M059J (cell line): ENCODE measurements at places on chromosomes 16 and 17. TPM values are rescaled to one million over a fixed set of nuclear protein-coding genes. Genes with fewer than 3 reads are reported as not detected.

The C17orf100 gene
- total RNA-seq, result 0.62 and 1.6 TPM in 2 replicates

DNA sequence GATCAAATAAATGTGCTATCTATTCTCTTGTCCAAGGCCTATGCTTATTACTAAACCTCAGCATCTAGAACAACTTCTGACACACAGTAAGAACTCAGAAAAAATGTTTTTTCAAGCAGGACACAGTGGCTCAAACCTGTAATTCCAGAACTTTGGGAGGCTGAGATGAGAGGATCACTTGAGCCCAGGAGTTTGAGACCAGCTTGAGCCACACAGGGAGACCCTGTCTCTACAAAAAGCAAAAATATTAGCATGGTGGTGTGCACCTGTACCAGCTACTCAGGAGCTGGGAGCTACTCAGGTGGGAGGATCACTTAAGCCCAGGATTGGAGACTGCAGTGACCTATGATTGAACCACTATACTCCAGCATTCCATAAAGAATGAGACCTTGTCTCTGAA is 32.5 kb downstream of the USP32 start:
- no peak for DNase-seq

GRCh38 chr17:51188271-51188833 is 22.1 kb downstream of the NME2 start:
- no peak for DNase-seq

DNA sequence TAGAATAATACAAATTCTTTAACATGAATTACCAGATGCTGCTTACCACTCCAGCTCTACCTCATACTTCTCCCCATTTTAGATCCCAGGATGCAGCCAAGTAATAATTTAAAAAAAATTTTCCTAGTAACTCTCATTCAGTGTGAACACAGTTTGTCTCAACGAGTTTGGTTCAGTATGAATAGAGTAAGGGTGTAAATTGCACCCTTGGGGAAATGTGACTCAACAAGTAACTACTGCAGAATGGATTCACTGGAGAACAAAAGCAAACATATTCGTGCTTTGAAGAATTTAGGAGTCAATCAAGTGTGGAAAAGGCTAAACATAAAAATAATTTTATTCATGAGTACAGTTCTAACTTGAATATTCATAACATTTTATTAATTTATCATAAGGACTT is 23.0 kb downstream of the KCNJ16 start:
- no peak for DNase-seq

The PIK3R6 gene
- not detected in 2 replicates for total RNA-seq

GRCh38 chr16:27228621-27229501 is 25.5 kb downstream of the KDM8 start:
- no peak for DNase-seq

- DNase-seq, result no peak
Measured at GRCh38 chr16:1650131-1650530, 27.9 kb upstream of the JPT2 start.

GRCh38 chr17:73835605-73836004 is 191.4 kb upstream of the SDK2 start:
- DNase-seq, result no peak

- no peak for DNase-seq
Measured at GRCh38 chr17:5000237-5000639, 2.5 kb downstream of the KIF1C start.

- no peak for DNase-seq
Measured at GRCh38 chr16:35862242-35862641, 2402.8 kb downstream of the TP53TG3F start.

- DNase-seq, result no peak
Measured at GRCh38 chr17:46732754-46733398, 85.6 kb downstream of the WNT3 start.

GRCh38 chr16:68384288-68385161 is 63.8 kb downstream of the SMPD3 start:
- no peak for DNase-seq

DNA sequence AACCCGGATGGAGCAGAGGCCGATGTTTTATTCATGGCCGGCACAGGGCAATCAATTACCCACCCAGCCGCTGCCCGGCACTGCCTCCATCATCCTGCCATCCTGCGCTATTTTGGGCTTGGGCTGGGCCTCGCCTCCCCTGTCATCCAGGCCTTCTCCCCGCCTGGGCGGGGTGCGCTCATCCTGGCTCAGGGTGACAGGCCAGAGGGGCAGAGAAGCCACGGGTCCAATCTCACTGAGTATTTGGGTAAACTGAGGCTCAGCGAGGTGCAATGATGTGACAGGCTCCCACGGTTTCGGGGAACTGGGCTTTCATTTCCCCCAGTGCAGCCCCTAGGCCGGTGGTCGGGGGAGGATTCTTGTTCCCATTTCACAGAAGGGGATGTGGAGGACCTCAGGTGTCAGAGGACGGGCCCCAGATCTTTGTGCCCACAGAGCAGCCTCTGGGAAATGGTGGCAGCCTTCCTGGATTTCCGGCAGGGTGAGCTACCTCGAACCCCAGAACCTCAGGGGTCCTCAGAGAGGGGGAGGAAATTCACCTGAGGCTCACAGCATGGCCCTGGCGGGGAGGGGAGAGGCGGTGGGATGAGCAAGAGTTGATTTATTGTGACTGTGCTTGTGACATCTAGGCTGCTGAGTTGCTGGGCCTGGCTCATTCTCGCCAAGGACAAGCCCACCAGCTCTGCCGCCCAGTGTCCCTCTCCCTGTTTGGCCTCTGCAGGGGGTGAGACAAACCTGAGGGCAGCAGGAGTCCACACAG is 23.8 kb upstream of the KCNJ12 start:
- DNase-seq, result no peak

The RFNG gene
- total RNA-seq, result 8.4 and 18.6 TPM in 2 replicates

The TBC1D3C gene
- total RNA-seq, result 1.1 and 1.7 TPM in 2 replicates

- DNase-seq, result no peak
Measured at GRCh38 chr17:3911271-3912053, 4.8 kb downstream of the P2RX1 start.

The HCRT gene
- not detected in 2 replicates for total RNA-seq

DNA sequence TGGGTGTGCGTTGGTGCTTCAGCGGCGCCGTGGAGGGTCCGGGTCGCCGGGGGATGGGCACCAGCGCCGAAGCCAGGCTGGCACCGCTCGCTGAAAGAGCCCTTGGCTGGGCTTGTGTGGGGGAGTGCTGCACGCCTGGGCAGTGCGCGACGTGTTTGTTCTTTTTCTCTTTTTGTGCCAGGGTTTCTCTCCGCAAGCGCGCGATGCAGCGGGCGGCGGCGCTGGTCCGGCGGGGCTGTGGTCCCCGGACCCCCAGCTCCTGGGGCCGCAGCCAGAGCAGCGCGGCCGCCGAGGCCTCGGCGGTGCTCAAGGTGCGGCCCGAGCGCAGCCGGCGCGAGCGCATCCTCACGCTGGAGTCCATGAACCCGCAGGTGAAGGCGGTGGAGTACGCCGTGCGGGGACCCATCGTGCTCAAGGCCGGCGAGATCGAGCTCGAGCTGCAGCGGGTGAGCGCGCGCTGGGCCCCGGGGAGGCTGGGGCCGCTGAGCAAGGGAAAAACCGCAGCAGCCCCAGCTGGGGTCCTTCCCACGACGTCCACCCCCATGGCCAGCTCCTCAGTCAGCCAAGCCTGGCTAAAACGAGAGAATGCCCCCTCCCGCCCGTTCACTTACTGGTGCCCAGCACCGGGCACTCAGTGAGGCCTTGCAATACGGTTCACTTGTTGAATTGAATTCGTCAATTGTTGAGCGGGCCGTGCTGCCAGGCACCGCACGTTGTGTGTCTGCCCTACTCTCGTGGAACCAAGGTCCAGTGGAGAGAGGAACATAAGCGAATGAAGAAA is 541 bp downstream of the GPT2 start:
- DNase-seq, result peak; percentile 18

- DNase-seq, result no peak
Measured at GRCh38 chr17:1322014-1322428, 42.6 kb downstream of the TRARG1 start.

The PRSS8 gene
- 0.20 TPM in 1 of 2 replicates, not detected in the other for total RNA-seq

- DNase-seq, result peak; percentile 86
Measured at GRCh38 chr17:51372345-51373004, 112.1 kb downstream of the UTP18 start.

DNA sequence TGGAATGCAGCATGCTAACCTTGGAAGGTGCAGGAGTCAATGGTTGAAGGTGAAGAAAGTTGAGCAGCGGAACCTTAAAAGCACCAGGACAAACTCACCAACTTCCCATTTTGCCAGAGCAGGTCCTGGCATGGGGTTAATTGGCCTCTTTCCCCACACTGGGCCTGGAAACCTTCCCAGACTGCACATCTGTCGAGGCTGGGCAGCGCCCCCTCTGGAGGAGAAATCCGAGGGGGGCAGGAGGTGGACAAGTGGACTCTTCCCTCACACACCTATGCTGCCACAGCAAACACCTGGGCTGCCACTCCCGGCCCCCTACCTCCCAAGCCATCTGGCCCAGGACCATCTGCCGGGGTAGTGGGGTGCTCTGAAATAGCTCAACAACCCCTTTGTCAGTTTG is 232.4 kb downstream of the CBLN1 start:
- peak; percentile 15 for DNase-seq

DNA sequence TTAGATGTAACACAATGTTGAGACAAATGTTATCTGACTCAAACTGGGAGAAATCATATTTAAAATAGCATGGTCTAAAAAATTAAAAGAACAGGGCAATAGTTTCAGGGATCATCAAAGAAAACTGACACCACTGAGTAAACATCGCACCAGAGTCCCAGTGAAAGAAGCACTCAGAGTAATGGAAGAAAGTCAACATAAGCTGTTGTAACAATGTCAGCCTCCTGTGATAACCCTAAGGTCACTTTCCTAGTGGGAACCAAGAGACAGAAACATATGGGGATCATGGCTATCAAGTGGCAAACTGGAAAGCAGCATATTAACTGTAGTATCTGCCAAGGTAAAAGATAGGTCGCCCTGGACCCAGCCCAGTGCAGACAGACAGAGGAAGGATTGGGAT is 160.8 kb downstream of the CA10 start:
- no peak for DNase-seq

GRCh38 chr16:87877942-87878507 is 8.7 kb upstream of the SLC7A5 start:
- DNase-seq, result no peak

The KRT32 gene
- total RNA-seq, result 0.05 TPM in 1 of 2 replicates, not detected in the other

DNA sequence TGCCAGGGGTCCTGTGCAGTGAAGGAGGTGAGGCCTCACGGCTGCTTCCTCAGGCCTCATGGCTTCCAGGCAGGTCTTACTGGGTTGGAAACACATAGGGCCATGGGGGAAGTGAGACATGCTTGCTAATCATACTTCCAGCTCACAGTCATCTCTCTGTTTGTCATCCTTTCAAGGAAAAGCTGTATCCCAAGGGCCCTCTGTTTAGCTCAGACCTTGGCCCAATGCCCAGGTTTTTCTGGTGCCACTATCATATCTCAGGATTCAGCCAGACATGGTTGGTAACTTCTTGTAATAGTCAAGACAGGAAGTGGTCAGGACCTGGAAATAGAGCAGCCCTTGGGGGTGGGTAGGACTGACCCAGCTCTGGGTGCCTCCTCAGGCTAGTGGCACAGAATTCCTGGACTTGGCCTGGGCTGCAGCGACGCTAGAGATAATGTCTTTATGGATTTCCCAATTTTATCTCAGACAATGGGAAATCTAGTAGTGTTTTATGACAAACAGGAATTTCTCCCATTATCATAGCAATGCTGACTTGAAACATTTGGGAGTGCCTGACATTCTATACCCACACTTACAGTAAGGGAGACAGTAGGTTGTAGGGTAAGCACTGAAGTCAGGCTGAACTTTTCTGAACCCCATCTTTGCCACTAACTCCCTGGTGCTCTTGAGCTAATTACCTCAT is 13.5 kb upstream of the ITGB3 start:
- peak; percentile 100 for DNase-seq

GRCh38 chr16:83134638-83135037 is 507.9 kb downstream of the CDH13 start:
- no peak for DNase-seq

The PTGES3L gene
- total RNA-seq, result 0.67 and 0.71 TPM in 2 replicates

The CACNG3 gene
- total RNA-seq, result not detected in 2 replicates

DNA sequence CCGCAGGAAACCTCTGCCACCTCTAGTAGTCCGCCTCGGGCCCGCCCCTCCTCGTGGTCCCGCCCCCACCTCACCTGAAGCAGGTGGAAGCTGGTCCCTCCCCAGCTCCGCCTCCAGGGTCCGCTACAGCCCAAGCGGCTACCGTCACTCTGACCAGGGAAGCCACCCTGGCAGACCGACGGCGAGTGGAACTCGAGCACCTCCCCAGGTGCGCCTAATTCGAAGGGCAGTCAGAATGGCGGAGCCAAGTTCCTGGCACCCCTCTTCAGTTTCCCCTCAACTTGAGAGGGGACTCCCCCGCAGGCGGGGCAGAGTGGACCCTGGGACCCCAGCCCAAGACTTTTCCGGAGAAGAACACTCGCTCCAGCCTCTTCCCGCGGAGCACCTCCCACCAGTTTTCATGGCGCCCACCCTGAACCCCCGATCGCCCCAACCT is 507 bp downstream of the FHOD1 start:
- DNase-seq, result no peak

The CCDC200 gene
- not detected in 2 replicates for total RNA-seq

The SHCBP1 gene
- 32.0 and 62.4 TPM in 2 replicates for total RNA-seq

GRCh38 chr17:48759288-48759687 is 30.7 kb upstream of the HOXB13 start:
- no peak for DNase-seq

DNA sequence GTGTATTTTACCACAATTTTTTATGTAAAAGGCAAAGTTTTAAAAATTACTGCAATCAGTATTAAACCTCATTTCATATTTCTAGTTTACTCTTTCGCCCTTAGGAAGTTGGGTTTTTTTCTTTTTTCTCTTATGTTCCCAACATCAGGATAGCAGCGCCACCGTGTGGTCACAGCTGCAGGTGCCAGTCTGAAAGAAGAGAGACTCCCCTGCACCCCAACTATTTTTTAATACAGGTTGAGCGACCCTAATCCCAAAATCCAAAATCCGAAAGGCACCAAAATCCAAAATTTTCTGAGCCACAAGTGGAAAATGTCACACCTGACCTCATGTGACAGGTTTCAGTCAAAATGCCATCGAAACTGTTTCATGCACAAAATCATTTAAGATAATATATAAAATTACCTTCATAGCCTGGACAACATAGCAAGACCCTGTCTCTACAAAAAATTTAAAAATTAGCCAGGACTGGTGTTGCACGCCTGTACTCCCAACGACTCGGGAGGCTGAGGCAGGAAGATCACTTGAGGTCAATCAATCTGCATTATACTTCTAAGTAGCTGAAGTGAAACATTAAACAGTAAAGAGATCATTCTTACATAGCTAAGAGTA is 21.8 kb upstream of the ASGR2 start:
- DNase-seq, result peak; percentile 61
